ENCODE measurements at places on chromosomes 6 and 20.

GRCh38 chr6:152380351-152380767 is 256.8 kb downstream of the SYNE1 start:
- no peak for DNase-seq

- DNase-seq, result no peak
Observed at GRCh38 chr6:28002161-28002560, 45.1 kb downstream of the OR2B6 start.

GRCh38 chr6:42269553-42269952 is 51.9 kb upstream of the MRPS10 start:
- DNase-seq, result no peak

- DNase-seq, result no peak
Observed at GRCh38 chr20:1663917-1664316, 6.3 kb upstream of the SIRPG start.

DNA sequence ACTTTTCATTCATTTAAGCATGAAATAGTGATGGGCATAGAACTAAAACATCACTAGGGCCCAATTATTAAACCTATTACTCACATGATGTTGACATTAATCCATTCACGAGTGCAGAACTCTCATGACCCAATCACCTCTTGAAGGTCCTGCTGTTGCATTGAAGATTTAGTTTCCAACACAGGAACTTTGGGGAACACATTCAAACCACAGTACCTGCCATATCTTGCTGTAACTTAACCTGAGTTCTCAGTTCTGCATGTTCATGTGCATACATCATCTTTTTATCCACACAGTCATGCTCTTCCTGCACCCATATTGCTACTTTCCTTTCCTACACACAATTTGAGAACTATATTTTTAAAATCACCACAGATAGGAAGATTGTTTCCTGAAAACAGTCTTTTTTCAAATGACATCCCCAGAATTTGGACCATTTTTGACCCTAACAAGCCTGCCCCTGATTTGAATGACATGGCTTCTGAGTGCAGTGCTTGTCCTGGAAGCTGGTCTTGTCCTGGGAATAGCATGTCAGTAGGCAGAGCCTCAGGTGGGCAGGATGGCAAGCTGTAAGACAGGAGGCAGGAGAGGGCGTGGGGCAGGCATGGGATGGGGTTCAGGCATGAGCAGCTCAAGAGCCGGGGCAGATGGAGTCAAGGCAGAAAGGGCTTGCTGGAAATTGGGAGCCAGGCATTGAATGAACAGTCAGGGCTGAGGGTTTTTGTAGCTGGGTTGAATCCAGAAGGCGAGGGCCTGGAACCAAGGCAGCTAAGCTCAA is 49.2 kb upstream of the FOXC1 start:
- no peak for DNase-seq

DNA sequence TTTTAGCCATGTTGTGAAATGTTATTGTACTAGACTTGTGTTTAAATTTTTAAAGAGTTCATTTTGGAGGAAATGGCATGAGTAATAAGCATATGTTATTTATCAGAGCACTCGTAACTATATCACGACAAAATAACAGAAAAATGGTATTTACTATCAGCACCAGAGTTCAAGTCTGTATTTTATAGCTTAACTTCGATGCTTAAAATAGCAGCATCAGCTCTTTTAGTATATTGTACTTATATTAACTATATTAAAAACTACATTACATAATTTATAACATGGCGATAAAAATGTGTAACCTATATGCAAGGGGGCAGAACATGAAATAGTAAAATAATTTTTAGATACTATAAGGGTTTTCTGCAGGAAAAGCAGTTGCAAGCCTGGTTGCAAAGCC is 52.9 kb downstream of the ABRACL start:
- no peak for DNase-seq

- no peak for DNase-seq
Observed at GRCh38 chr6:64255000-64255399, 619.4 kb downstream of the PHF3 start.

GRCh38 chr6:27592481-27593199 is 119.7 kb upstream of the ZNF184 start:
- peak; percentile 54 for DNase-seq

GRCh38 chr6:42831237-42831636 is 48.2 kb upstream of the RPL7L1 start:
- DNase-seq, result no peak

DNA sequence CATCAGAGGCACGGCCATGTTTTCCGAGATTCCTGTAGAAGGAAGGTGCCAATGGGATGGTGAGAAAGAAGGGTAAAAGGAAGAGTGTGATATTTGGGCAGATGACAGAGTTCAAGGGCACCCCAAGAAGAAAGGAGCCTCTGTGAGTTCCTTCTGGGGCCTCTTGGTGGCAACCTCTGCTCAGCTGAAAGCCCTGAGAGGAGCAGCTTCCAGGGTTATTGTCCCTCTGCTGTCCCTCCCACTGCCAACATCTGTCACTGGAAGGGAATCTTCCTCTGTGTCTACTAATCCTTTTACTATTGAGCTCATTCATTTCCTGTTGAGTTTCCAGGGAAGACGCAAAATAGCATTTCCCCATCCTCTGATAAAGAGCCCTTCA is 40.0 kb upstream of the KCNK16 start:
- DNase-seq, result no peak

DNA sequence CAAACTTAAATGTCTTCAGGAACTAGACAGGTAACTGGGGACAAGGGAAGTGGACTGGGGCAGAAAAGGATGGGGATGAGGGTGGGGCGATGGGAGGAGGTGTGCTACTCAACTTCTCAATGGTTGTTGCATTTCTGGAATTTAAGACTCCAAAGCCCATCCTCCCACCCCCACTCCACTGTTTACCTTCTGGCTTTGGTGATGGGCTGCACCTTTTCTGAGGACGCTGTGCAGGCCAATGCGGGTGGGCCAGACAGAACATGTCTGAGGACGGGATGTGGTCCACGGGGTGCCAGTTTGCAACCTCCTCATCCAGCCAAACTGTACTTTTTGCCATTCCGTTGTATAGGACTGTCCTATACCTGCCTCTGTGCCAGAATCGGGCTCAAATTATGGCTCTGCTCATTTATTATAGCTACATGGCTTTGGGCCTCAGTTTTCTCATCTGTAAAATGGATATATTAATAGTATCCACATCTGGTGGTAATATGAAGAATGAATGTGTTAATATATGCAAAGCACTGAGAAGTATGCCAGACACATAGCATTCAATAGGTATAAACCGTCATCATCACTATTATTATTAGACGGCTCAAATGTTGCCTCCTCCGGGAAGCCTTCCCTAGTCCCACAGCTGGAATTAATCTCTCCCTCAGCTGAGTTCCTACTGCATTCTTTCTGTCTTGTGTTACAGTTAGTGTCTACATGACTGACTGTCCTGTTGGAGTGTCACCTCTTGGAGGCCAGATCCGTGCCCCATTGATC is 31.0 kb upstream of the VEGFA start:
- no peak for DNase-seq

DNA sequence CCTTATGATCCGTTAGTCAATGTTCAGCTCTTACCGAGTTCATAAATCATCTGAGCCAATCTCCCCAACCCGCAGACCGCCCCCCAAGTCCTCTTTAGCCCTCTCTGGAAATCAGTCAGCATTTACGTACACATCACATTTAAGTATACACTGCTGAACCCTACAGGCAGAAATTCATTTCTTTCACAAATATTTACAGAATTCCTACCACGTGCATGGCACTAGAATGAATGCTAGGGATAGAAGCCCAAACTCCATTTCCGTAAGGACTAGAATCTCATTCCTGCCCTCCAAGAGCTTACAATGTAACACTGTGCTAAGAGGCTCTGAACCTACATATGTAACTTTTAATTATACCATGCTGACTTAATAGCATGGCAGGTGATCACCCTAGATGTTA is 1.8 kb downstream of the OSER1 start:
- no peak for DNase-seq

All from activated T-cell treated with anti-CD3 and anti-CD28 coated beads for 48 hours (primary cell).